ENCODE measurements at places on chromosomes 5 and 9. TPM values are rescaled to one million over a fixed set of nuclear protein-coding genes. Genes with fewer than 3 reads are reported as not detected.

PCDHGA6 gene
- 0.68 TPM for total RNA-seq

SOWAHA gene
- total RNA-seq: 1.7 TPM

- no peak for DNase-seq
These were observed 250.6 kb downstream of the ARRDC3 start for GRCh38 chr5:91132550-91132949.

ANKRD34B gene
- not detected for total RNA-seq

GRCh38 chr9:127506814-127507750, 55.8 kb downstream of the LRSAM1 start:
- no peak for DNase-seq

Data from left lobe of liver (tissue), 2 donors.